ENCODE measurements at places on chromosomes 5 and 9.

- no peak overlapping the region for H3K4me3 ChIP-seq
- H3K27me3 ChIP-seq: no peaks in the 10 kb centered on the region
- H3K27ac ChIP-seq: peak overlapping the region; percentile 32
- no peaks in the 10 kb centered on the region for H3K4me1 ChIP-seq
These were observed 67.4 kb downstream of the CTSL start for GRCh38 chr9:87793292-87793691.

DNA sequence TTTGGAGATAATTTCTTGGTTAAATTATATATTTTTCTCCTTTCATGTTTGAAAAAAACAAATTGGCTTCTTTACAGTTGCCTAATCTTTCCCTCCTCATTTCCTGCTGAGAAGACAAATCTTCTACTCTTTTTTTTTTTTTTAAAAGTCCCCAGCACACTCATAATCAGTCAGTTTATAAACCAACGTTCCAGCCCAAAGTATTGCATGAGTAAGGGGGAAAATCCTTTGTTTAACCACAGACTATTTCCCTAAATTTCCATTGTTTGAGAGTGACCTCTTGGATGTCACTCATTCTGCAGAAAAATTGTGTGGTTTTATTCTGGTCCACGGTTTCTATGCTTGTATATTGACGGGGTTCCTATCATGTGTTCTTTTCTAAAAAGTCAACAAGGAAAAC, 55.1 kb upstream of the TLR4 start:
- no peaks in the 10 kb centered on the region for H3K36me3 ChIP-seq
- H3K27ac ChIP-seq: no peak overlapping the region
- no peaks in the 10 kb centered on the region for H3K27me3 ChIP-seq
- H3K4me1 ChIP-seq: no peaks in the 10 kb centered on the region
- no peak overlapping the region for H3K4me3 ChIP-seq

DNA sequence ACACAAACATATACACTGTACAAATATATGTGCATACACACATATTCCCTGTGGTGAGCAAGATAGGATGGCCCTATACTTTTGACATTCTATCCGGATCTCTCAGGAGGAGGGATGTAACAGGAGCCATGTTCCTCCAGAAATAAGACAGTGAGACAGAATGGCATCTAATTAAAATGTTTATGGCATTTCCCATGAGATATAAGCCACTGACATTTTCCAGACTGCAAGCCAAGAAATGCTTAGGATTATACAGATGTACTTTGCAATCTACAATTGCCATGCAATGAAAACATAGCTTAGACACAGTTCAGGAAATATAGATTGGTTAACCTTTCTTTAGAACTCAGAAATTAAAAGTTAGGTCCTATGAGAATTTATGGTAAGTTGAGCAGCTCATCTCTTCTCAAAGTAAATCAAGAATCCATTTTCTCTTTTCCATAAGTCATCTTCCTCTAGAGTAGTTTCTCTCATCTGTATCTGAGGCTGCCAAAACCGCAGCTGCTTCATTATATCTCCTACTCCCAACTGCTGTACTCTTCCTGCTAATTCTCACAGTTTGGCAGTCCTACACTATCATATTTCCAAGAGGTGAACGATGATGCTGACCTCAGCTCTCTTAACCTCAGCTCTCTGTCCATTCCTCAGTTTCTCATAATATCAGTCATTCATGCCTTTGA, 1719.1 kb downstream of the MAT2B start:
- DNase-seq: no peak
- no peaks in the 10 kb centered on the region for H3K36me3 ChIP-seq
- no peak overlapping the region for H3K27ac ChIP-seq

DNA sequence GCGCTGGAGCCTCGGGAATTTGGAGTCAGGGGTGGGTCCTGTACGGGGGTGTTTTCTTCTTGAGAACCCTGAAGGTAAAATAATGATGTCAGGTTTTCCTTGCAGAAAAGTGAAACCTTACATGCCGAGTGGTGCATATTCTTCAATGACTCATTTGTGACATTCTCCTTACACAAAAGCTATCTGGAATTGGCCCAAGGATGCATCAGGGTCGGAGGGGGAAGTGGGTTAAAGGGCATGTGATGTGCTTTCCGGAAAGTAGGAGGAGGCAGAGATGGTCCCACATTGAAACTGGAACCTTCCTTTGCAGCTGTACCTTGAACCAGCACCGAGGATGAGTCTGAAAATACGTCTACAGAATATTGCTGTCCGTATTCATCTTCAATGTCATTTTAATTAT, 411.2 kb upstream of the IRX4 start:
- H3K27ac ChIP-seq: no peak overlapping the region
- no peaks in the 10 kb centered on the region for H3K4me1 ChIP-seq
- no peak for DNase-seq
- no peaks in the 10 kb centered on the region for H3K27me3 ChIP-seq
- no peak overlapping the region for H3K4me3 ChIP-seq
- no peaks in the 10 kb centered on the region for H3K36me3 ChIP-seq

GRCh38 chr5:119864286-119864685, 234.9 kb downstream of the FAM170A start:
- H3K27ac ChIP-seq: no peak overlapping the region
- DNase-seq: no peak
- H3K36me3 ChIP-seq: no peaks in the 10 kb centered on the region
- no peaks in the 10 kb centered on the region for H3K4me1 ChIP-seq
- no peak overlapping the region for H3K4me3 ChIP-seq
- no peaks in the 10 kb centered on the region for H3K27me3 ChIP-seq
